Suppressor macrophage treated with lipopolysaccharide for 1 hour (primary cell): ENCODE measurements at places on chromosomes 16 and 17.

DNA sequence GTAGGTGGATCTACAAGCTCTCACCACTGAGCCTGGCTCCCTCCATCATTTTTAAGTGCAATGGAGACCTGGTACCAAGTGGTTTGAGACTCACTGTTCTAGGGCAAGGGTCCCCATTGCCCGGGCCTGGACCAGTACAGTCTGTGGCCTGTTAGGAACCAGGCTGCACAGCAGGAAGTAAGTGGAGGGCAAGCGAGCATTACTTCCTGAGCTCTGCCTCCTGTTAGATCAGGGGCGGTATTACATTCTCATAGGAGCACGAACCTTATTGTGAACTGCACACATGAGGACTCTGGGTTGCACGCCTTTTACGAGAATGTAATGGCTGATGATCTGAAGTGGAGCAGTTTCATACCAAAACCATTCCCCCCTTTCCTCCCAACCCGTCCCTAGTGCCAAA, 6.8 kb upstream of the ZNF594 start:
- no peak for DNase-seq

- peak; percentile 70 for DNase-seq
Measured at GRCh38 chr16:71254832-71255525, 24.5 kb upstream of the HYDIN start.

- no peak for DNase-seq
Measured at GRCh38 chr17:66579556-66579955, 255.4 kb upstream of the CACNG5 start.

GRCh38 chr16:3717235-3718018, at the start of gene TRAP1:
TSS of gene TRAP1 (minus strand) at chr16:3717524. CDS start at chr16:3717508, 16 bp downstream.
- peak; percentile 95 for DNase-seq

DNA sequence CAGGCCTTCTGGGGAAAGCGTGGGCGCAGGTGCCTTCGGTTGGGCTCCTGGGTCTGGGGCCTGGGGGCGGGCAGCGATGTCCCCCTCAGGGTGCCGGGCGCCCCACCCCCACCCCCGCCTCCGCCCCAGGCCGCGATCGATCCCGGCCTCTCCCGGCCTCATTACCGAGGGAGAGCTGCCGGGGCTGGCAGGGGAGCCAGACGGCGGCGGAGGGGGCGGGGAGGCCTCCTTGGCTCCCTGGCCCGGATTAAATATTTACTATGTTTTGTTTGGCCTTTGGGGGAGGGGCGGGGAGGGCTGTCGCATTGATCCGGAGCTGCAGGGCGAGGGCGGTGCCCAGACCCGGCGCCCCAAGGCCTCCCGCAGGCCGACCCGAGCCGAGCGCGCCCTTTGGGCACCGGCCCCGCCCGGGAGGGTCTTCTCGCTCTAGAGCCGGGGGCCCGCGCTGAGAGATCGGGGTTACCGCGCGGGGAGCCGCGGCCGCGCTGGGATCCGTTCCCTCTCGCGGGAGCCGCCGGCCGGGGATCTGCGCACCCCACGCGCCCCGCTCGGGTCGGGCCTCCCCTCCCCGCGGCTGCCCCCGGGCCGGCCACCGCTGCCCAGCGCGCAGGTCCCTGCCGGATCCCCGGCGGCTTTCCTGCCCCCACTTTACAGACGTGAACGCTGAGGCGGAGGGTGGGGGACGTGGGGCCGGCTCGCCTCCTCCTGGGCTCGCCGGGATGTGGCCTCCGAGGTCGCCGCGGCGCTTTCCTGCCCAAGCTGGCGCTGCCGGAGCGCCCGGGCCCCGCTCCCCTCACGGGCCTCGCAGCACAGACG, 27.0 kb downstream of the RTN4RL1 start:
- no peak for DNase-seq

DNA sequence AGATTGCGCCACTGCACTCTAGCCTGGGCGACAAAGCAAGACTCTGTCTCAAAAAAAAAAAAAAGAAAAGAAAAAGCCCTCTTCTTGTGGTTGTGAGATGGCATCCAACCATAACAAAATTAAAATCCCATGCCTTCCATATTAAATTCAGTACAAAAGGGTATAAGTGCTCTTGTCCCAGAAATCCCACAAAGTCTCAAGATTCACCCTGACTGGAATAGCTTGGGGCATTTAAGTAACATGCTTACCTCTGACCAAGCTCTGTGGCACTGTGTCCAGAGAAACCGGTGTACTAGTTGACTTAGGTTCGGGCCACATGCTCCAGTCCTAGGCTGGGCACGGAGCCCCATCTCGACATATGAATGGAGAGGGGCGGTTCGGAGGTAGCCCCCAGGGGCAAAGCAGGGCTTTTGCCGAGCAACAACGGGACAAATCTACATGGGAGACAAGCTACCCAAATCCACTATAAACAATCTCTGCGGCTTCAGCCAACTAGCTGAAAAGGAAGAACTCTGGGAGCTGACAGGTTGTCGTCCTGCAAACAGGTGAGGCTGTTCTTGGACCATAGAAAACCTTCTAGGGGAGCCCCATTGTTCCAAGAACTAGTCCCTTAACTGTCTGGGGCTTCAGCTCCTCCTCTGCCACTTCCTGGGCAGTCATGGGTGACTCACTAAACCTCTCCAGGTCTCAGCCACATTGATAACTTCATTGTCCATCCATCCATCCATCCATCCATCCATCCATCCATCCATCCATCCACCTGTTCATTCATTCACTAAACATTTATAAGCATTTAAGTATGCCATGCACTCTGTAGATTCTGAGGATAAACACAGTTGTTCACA, 10.3 kb upstream of the IL4R start:
- no peak for DNase-seq

GRCh38 chr17:11459861-11460331, 138.4 kb upstream of the DNAH9 start:
- no peak for DNase-seq

GRCh38 chr16:5838725-5839124, 741.1 kb upstream of the EEF2KMT start:
- DNase-seq: no peak

- DNase-seq: peak; percentile 96
Measured at GRCh38 chr17:34246446-34246845, 8.6 kb upstream of the CCL2 start.

DNA sequence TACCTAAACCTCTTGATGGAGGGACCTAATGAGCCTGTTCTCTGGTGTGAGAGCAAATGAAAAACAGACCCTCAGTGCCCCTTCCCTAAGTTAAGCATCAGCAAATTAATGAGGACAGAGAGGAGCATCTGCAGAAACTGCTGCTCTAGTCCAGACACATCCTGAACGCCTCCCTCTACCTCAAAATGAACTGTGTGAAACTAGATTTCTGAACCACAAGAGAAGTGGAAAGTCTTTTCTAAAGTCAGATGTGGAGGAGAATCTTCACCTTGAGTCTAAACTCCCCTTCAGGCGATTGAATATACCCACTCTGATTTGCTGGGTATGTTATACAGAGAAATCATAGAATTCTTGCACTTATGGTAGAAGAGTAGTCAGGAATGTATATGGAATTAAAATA, 104.4 kb upstream of the AMZ2 start:
- DNase-seq: no peak

DNA sequence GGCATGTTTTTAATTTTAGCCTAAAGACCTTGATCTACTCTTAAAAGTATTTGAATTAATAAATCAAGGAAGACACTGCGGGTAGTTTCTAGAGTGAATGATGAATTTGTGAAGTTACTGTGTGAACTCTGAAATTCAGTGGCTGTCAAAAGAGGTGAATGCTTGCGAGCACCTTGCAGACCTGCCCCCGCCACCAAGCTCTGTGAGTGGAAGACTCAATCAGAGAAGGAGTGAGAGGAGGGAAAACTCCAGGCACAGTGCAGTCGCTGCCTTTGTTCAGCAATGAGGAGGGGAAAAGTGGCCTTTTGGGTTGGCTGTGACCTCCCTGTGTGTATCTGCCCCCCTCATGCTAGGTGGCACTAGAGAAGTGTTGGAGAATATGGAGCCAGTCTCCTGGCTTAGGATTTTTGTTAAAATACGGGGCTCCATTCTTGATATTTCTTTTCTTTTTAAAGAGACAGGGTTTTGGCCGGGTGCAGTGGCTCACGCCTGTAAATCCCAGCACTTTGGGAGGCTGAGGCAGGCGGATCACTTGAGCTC, 53.0 kb downstream of the LDHD start:
- DNase-seq: no peak

GRCh38 chr17:16878606-16879005, 93.3 kb downstream of the TNFRSF13B start:
- no peak for DNase-seq

DNA sequence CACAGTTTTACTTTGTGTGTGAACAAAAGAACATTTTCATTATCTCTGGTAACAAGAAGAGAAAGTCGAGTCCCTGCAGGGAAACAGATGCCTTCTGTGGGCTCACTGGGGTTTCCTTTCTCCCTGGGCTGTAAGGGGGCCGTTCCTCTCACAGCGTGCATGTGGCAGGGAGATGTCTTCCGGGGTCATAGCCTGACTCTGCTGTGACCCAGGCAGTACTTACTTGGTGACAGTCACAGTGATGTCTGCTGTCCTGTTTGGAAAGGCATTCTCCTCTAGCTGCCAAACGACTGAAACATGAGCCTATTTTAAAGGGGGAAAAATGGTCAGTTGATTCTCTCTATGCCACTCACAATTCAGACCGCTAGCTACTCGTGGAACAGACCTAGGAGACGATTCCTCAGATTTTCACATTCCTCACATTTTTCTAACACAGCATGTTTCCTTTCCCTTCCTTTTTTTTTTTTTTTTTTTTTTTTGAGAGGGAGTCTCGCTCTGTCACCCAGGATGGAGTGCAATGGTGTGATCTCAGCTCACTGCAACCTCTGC, 7.3 kb downstream of the HASPIN start:
- DNase-seq: no peak

DNA sequence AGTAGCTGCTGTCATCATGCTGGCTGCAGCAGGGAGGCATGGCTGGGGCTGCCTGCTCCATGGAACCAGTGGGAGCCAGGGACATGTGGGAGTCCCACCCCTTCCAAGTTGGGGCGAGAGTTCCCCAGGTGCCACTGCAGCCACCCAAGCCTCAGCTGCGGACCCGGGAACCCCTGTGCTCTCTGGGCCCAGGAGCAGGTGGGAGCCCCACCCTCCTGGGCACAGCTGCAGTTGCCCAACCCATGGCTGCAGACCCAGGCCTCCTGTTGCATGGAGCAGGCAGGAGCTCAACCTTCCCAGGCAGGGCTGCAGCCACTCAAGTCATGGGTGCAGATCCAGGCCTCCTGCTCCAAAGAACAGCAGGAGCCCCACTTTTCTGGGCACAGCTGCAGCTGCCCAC, 274.2 kb upstream of the KCNJ16 start:
- DNase-seq: no peak
